ENCODE measurements at places on chromosomes 13 and 19.

- no peak for DNase-seq
Observed at GRCh38 chr13:97165502-97166425, 56.4 kb upstream of the MBNL2 start.

DNA sequence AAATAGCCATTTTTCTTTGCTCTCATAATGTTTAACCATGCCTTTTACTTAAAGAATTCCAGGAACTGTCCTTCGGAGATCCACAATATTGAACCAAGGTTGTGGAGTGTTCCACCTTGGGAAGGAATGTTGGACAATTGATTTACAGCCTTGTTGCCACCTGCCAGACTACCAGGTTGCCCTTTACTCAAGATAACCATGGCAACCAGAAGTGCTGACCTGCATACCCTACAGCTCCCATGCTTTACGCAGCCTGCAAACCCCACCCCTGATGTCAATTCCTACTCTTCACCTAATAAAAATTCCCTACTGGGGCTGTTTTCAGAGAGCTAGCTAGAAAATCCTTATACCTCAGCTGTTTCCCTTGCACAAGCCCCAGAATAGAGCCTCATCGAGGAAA, 151.0 kb upstream of the RXFP2 start:
- no peak for DNase-seq

GRCh38 chr13:27712421-27712820, 79.9 kb upstream of the GSX1 start:
- DNase-seq: no peak

- DNase-seq: no peak
Observed at GRCh38 chr19:10137751-10138682, 18.3 kb upstream of the EIF3G start.

- DNase-seq: no peak
Observed at GRCh38 chr13:47109028-47109427, 212.2 kb upstream of the HTR2A start.

DNA sequence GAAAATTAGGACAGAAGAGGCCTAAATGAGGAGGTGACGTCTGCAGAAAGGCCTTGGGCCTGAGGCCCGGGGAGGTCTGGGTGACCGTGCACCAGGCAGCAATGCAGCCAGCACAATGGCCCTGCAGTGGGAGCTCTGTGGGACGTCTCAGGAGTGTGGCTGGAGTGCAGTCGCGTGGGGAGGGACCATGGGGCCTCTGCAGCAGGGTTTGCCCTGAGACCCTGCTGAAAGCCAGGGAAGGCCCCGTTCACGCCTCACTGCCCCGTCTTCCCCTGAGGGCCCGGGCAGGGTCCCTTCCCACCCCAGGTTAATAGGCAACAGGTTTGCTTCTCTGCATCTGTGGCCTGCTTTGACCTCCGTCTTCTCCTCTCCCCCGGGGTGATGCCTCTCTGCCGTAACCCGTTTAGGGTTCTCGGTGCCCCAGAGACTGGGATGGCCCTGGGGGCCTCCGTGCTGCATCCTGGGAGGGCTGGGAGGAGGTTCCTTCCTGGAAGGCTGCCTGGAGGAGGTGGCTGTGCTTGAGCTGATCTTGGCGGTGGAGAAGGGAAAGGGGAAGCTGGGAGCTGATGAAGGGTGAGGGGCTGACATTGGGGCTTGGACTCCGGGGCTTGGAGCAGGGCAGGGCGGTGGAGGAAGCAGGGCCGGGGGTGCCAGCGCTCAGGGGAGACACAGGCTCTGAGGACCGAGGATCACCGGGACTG, 9.7 kb downstream of the PALM start:
- no peak for DNase-seq

DNA sequence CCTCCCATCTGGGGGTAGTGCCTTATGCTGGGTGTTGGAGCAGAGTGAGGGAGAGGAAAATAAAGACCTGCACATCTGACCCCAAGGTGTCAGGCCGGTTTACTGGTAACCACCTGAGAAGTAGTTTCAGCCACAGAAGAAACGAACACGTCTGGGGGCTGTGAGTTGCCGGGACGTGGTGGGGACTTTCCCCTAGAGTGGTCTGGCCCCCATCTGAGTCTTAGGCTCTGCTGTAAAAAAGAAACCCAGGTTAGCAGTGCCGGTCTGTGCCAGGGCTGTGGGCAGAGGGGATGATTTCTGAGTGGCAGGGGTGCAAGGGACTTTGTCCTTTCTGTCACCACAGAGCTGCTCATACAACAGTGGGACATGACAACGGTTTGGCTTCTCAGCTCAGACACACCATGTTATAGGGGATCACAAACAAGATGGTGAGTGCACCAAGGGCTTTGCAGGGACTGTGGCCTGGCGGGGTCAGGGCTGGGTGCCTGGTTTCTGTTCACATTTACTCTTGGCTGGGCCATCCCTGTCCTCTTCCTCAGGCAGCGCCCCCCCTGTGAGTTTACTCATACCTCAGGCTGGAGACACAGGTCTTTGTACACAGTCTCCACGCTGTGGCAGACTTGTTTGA, 9.0 kb downstream of the GCDH start:
- no peak for DNase-seq

DNA sequence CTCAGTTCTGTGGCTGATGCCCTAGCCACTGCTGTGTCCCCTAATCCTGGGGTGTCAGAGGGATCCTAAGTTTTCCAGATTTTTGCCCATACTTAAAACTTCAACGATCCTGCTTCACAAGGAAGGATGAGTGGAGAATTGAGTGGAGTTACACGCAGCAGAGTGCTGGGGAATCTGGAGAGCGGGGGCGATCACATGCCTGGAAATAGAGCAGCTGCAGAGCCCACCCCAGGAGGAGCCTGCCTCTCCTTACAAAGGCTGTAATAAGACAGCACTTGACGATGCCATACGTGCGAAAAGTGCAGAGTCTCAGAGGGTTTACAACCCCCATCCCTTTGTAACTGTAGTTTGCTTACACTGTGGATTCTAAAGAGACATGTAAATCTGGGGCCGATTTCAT, 40.6 kb downstream of the SUGP2 start:
- no peak for DNase-seq

GRCh38 chr13:39133781-39134180, 95.5 kb downstream of the NHLRC3 start:
- DNase-seq: no peak

- DNase-seq: no peak
Observed at GRCh38 chr19:39356647-39357046, 14.4 kb downstream of the SAMD4B start.

DNA sequence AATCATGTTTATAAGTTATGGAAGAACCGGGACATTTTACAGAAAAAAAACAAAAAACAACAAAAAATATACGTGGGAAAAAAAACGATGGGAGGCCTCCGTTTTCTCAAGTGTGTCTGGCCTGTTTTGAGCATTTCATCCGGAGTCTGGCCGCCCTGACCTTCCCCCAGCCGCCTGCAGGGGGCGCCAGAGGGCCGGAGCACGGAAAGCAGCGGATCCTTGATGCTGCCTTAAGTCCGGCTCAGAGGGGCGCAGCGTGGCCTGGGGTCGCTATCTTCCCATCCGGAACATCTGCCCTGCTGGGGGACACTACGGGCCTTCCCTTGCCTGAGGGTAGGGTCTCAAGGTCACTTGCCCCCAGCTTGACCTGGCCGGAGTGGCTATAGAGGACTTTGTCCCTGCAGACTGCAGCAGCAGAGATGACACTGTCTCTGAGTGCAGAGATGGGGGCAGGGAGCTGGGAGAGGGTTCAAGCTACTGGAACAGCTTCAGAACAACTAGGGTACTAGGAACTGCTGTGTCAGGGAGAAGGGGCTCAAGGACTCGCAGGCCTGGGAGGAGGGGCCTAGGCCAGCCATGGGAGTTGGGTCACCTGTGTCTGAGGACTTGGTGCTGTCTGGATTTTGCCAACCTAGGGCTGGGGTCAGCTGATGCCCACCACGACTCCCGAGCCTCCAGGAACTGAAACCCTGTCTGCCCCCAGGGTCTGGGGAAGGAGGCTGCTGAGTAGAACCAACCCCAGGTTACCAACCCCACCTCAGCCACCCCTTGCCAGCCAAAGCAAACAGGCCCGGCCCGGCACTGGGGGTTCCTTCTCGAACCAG, 1.8 kb upstream of the APOE start:
- peak; percentile 18 for DNase-seq

GRCh38 chr19:4016903-4017638, 9.5 kb downstream of the PIAS4 start:
- DNase-seq: no peak

DNA sequence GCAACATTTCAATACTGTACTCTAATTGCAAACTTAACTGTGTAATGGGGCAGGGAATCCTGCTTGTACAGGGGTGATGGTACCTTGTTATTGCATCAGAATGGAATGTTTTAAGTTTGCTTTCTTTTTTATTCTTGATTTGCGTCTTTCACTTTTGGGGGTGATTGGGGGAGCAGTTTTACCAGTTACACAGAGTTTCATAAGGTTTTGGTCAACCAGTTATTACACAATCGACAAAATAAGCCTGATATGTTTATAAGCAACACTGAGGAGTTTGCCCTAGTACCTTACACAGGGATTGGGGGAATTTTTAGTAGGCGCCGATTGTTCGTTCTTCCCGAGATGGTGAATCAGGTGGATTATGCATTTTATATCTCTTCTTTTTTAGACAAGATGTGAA, 2.7 kb downstream of the KLF5 start:
- DNase-seq: no peak

- DNase-seq: no peak
Observed at GRCh38 chr13:78183732-78184131, 265.1 kb upstream of the EDNRB start.
